ENCODE measurements at places on chromosomes 7 and 10.

- no peak for DNase-seq
These were observed 38.0 kb downstream of the SMKR1 start for GRCh38 chr7:129540340-129540739.

DNA sequence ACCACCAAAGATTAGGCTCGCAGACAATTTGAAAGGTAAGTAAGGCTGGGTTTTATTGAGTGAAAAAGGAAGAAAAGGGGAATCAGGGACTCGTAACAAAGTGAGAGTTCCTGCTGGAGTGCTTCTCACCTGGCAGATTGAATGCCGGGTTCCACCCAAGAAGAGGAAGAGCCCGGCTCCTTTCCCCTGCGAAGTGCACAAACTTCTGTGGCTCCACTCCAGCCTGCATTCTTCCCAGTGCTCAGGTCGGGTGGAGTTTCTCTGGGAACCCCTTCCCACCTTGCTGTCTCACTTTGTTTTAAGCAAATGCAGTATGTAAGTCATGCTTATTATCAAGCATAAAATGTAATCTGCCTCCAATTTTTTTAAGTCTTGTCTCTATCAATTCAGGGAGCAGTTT, 87.1 kb upstream of the TMEM106B start:
- no peak for DNase-seq

DNA sequence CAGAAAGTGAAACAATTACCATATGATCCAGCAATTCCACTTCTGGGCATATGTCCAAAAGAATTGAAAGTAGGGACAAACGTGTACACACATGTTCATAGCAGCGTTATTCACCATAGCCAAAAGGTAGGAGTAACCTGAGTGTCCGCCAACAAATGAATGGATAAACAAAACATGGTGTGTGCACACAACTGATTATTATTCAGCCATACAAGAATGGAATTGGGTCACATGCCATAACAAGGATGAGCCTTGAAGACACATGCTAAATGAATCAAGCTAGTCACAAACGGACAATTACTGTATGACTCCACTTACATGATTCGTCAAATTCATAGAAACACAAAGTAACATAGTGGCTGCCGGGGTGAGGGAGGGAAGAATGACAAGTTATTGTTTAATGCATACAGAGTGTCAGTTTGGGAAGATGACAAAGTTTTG, 4.1 kb upstream of the OIT3 start:
- DNase-seq: peak; percentile 61

DNA sequence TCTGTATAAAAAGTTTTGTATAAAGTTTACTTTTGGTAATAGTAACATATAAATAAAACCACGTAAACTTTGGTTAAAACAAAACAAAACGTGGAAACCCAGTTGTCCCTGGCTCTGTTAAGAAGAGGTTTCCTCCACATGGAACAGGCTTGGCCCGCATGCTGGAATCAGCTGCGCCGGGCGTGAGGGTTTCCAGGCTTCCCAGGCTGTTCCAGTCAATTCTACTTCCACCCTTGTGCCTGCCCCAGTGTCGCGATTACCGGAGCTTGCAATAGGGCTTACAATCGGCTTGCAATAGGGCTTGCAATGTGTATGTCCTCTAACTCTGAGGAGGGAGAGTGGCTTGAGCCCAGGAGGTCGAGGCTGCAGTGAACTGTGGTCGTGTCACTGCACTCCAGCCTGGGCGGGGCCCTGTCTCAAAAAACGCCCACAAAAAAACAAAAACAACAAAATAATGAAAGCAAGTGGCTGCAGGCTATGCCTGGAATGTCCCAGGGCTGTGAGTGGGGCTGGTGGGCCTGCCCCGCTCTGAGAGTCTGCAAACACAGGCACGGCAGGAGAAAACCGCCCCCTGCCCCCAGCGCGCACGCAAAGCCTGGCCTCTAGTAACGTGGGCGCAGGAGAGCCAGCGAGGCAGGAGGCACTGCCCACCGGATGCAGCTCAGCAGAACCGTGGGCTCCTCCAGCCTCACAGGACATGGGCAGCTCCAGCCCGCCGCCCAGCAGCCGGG, 16.3 kb downstream of the CYP2W1 start:
- no peak for DNase-seq

DNA sequence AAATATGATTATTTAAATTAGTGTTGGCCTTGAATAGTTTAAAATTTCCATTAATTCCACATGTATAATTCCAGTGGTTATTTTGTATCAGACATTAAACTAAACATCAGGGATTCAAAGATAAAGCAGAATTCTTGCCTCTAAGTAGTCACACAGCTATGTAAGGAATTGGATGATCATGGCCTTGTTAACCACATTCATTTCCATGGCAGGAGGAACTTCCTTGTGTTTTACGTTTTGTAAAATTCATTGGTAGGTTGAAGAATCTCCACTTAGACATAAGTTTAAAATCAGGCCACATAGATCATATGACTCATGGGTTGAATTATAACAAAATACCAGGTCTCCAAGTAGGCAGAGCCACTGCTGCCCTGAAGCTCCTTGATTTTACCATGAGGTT, 289.7 kb downstream of the PLXDC2 start:
- no peak for DNase-seq

DNA sequence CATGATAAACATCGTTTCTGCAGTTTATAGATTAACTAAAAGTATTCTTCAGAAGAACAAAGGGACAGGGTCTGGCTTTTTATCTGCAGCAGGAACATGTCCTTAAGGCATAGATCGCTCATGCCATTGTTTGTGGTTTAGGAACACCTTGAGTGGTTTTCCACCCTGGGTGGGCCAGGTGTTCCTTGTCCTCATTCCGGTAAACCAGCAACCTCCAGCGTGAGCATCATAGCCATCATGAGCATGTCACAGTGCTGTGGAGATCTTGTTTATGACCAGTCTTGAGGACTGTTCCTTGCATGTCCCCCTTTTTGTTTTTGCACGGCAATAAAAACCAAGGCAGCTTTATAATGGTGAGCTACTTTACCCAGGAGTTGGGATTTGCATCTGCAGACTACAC, 33.9 kb downstream of the STOX1 start:
- DNase-seq: no peak

DNA sequence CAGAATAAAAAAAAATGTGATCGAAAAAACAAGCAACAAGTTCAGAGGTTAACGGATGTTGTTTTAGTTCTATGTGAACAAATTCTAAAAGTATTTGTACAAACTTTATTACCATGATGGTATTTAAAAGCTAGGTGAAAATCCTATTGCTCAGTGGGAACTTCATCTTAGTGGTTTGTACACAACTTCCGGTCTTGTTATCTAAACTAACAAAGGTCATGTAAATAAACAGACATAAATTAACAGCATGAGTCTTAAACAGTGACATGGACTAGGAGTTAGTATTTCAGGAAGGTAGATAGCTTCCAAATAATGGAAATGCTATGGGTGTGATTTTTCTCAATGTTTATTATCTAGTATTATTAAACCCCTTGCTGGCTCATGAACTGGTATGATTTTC, 83.8 kb downstream of the SPAG6 start:
- DNase-seq: no peak

- no peak for DNase-seq
These were observed 341.5 kb upstream of the AOAH start for GRCh38 chr7:37065779-37066271.

DNA sequence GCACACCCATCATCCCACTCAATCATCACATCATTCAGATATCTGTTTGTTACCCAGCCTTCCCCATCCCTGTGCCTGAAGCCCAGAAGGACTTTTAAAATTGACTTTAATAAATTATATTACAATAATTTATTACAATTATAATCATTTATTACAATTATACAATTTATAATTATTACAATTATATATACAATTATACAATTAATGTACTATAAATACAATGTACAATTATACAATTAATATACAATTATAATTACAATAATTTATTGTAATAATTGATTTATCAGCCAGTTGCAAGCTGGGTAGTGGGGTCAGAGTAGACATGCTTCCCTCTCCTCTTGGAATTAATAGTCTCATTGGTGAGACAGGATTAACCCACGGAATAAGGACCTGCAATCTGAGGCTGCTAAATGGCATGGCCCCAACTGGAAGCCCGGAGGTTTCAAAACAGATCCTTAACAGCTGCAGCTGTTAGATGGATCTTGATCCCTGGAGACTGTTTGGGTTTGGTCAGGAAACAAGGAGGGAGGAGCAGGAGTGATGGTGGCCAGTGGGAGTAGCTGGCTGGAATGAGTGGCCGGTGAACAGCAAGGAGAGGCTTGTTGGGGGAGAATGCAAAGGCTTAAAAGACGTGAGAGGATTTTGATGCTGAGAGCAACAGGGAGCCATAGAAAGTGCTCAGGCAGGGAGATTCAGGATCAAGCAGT, 402.8 kb upstream of the PODXL start:
- no peak for DNase-seq

DNA sequence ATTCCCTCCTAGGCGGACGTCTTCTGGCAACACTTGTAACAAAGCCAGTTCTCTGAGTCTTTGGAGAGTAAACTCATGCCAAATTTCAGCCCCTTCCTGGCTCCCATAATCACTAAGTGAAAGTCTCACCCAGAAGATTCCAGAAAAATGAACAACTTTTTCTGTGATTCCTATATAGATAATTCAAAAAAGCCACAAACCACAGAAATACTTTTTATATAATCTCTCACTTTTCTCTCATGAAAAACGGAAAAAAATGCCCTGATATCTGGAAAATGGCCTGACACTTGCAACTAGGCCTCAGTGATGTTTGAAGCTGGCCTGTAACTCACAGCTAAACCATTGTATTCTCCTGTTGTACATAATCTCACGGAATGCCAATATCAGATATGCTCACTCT, 296.2 kb downstream of the HTR7 start:
- no peak for DNase-seq

DNA sequence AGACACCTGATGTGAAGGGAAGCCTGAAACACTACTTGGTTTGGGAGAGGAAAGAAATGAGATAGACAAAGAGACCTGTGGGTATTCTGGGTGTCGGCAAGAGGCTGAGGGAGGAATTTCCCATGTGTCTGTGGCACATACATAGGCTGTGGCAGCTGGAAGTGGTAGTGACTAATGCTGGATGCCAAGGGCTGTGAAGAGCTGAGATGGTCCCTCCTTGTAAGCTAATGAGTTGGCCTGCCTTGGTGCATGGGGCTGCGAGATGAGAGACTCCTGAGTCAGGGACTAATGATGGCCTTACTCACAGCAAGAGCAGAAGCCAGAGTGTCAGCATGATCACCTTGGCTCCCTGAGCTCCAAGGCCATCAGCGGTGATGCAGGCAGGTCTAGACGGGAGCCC, 119.0 kb upstream of the EEPD1 start:
- DNase-seq: no peak

DNA sequence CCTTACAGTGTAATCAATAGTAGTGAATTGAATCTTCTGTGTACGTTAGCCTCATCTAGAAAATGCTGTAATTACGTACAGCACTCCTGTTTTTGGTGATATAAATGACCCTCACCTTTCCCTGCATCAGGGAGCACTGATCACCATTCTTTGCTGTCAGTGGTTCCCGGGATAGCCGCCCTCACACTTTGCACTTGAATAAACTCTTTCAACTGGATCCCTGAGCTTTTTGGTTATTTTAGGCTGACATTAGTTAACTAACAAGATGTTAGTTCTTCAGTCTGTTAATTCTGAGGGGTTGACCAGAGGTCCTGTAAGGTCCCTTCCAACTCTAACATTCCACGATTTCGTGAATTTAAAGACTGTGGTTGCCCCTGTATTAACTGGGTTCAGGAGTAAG, 23.4 kb upstream of the ZC3HAV1 start:
- no peak for DNase-seq

DNA sequence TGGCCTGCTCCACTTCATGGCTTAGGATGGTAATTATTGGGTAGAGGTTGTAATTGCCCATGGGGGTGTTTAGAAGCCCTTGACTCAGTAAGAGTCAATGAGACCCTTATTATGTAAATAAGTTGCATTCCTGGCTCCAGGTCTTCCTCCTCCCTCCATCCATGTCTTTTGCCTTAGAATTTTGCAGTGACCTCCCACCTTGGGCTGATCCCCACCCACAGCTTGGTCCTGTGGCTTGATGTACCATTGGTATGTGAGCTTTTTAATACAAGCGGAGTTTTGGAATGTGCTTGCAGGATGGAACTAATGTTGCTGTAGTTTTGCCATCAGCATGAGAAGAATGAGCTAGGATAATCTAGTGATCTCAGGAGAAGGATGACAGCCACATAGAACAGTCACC, 73.2 kb upstream of the DGKI start:
- no peak for DNase-seq

- no peak for DNase-seq
These were observed 166.8 kb downstream of the IQUB start for GRCh38 chr7:123367484-123368122.

GRCh38 chr10:119265691-119266090, 58.3 kb downstream of the GRK5 start:
- no peak for DNase-seq

GRCh38 chr7:138776166-138776833, 21.5 kb upstream of the TMEM213 start:
- DNase-seq: no peak

- no peak for DNase-seq
These were observed 63.5 kb upstream of the C10orf90 start for GRCh38 chr10:126734015-126734414.

DNA sequence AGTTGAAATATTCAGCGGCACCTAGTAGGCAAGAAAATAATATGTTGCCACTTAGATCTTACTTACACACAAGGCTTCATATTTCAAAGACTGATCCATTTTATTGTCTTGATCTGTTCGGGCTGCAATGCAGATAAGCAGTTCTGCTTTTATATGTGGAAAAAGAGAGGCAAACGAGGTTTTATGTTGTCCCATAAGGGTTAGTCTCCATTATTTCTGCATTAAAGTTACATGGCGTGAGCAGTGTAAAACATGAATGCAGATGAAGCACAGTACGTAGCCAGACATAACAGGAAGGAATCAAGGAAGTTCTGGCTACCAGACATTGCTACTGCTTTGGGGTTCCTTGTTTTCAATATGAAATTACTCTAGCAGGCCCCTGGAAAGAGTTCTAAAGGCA, 224.8 kb downstream of the BBS9 start:
- no peak for DNase-seq

DNA sequence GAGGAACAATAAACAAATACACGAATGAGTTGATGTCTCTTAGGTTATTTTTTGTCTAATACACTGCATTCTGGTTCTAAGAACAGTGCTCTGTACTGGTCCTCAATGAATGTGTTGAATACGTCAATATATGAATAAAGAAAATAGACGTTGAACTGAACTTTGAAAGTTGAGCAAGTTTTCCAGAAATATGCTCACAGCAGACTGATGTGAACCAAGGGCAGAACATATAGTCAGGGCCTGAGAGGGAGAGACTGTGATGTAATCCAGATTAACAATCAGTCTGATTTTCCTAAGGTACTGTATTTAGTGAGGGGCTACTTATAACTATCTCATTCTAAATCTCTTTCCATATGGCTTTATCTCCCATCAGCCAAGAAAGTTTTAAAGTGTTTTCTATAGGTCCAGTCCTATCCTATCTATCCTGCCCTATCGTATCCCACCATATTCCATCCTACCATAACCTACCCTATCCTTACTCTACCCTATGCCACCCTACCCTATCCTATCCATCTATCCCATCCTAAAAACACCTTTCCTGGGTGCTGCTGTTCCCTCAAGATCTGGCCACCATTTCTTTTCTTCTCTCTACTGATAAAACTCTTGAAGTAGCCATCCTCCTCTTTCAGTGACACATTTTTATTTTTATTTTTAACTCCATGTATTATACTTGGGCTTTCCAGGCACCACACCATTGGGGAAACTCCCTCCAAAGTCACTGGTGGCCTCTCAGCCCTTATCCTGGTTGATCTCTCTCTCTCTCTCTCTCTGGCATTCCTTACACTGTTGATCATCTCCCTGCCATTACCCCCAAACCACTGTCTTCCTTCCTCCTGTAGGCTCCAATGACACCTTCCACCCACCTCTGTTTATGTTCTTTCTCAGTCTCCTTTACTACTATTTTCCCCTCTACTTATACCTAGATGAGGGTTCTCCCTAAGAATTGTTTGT, 212.3 kb upstream of the SLC26A5 start:
- DNase-seq: no peak
